IMR-90 (cell line): ENCODE measurements at places on chromosomes 1 and 21.

DNA sequence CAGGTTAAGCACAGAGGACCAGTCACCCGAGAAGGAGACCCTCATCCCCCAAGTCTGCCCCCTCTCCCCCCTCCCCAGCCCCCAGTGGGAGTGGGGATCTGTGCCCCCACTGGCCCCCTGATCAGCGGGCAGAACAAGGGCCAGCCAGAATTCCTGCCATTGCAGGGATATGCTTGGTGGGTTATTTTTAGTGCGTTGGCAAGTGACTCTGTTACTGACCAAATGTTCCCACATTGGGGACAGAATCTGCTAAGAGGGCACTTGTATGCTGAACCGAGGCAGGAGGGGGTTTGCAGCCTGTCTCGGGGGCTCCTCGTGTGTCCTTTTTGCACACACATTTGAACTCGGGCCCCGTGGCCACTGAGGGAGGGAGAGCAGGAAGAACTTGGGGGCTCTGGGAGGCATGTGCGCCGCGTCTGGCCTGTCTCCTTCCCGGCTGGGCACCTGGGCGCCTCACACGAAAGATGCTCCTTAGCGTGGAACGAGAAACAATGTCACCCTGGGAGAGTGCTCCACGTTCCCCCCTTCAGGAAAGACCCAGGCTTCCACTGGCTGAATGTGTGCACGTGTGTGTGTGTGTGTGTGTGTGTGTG lies 66.4 kb upstream of the CASZ1 start:
- peaks cover 66% of the 10 kb centered on the region for H3K27me3 ChIP-seq
- DNase-seq = no peak
- no peak overlapping the region for H3K4me3 ChIP-seq
- H3K4me1 ChIP-seq = peaks cover 7% of the 10 kb centered on the region
- H3K27ac ChIP-seq = no peak overlapping the region
- H3K36me3 ChIP-seq = no peaks in the 10 kb centered on the region

DNA sequence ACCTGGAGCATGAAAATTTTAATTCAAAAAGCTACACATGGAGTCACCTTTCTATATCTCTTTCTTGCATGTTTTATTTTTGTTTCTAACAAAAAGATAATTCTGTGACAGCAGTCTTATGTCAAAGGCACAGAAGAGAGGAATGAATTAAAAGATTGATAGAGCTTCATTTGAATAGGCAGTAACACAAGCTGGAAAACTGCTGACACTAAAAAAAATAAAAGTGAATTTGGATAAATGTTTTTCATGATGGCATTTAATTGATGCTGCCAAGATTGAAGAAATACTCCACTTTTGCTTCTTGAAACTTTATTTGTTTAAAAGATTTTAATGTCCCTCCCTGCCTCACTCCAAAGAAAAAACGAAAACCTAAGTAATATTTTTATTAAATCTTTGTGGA lies 887.4 kb downstream of the PLA2G4A start:
- H3K27ac ChIP-seq = no peak overlapping the region
- H3K36me3 ChIP-seq = no peaks in the 10 kb centered on the region
- DNase-seq = no peak

DNA sequence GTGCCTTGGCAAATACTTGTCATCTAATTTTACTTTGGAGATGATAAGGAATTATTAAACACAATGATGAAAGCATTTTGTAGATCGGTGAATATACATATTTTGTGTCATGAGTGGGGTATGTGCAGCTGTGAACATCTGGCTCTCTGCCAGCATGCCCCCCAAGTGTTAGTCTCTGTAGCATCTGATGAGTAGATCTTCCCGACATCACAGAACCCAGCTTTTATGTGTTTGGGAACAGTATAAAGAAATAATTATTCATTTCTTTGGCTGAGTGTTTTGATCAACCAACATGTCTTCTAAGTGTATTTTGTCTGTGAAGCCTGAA lies 4.5 kb upstream of the CTNNBIP1 start:
- H3K4me3 ChIP-seq = no peak overlapping the region
- no peaks in the 10 kb centered on the region for H3K27me3 ChIP-seq
- H3K27ac ChIP-seq = no peak overlapping the region
- no peaks in the 10 kb centered on the region for H3K36me3 ChIP-seq
- no peaks in the 10 kb centered on the region for H3K4me1 ChIP-seq

DNA sequence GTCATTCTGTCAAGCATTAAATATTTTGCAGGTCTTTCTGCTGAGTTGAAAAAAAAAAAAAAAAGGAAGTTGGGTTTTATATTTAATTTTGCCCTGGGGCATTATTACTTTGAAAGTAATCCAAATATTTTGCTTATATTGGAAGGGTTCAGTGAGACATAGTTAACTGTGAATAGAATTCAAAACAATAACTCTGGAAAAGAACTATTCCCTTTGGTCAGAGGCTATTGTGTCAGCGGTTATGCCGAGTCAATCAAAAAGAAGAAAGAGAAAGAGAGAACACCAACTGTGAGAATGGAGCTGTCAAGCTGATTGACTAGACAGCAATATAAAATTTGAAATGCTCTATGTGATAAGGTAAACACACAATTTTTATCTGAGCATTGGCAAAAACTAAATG lies 761.7 kb downstream of the ADGRL2 start:
- no peak overlapping the region for H3K4me3 ChIP-seq
- no peaks in the 10 kb centered on the region for H3K4me1 ChIP-seq
- H3K27ac ChIP-seq = no peak overlapping the region

DNA sequence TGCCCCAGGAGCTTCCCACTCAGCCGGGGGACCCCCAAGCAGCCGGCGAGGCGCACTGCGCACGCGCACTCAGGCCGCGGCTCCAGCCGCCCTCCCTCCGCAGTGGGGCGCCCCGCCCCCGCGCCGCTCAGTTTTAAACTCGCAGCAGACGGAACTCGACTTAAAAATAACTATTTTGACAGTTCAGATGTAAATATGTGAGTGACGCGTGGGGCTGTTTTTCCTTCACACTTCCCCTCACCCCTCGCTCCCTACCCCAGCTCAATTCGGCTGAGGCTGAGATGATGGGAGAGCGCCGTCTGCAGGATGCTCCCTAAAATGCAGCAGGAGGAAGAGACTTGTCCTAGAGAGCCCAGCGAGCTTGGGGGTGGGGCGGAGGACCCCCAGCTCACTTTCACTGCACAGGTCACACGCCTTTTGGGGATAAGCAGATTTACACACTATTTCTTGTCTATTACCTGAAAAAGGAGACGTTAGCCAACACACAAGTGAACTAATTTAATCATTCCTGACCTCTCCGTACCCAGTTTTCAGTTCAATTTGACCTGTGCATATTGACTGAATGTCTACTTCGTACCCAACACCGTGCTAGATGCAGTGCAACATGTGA lies 8.9 kb upstream of the LEMD1 start:
- peaks cover 75% of the 10 kb centered on the region for H3K27me3 ChIP-seq
- peak overlapping the region; percentile 48 for H3K4me3 ChIP-seq
- no peaks in the 10 kb centered on the region for H3K36me3 ChIP-seq
- peak; percentile 33 for DNase-seq
- no peaks in the 10 kb centered on the region for H3K4me1 ChIP-seq

GRCh38 chr1:31828341-31828740 lies 12.5 kb upstream of the SPOCD1 start:
- H3K36me3 ChIP-seq = no peaks in the 10 kb centered on the region
- no peak overlapping the region for H3K27ac ChIP-seq
- peaks cover 7% of the 10 kb centered on the region for H3K4me1 ChIP-seq

DNA sequence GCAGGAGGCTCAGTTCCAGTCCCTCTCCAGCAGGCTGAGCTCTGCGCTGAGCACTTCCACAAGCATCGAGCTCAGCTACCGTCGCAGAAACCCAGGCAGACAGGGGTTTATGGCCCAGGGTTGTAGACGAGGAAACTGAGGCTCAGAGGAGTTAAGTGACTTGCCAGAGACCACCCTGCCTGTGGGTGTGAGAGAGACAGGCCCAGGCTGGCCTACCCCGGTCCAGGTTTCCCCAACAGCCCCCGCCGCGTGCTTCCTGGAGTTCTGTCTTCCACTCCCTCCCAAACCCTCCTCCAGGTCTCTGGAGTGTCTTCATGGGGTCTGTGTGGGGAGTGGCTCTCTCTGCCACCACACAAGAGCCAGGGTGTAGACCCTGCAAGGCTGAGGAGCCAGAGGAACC lies 615.9 kb downstream of the PTPRU start:
- DNase-seq = no peak
- H3K4me3 ChIP-seq = no peak overlapping the region
- no peaks in the 10 kb centered on the region for H3K4me1 ChIP-seq
- H3K27ac ChIP-seq = no peak overlapping the region
- no peaks in the 10 kb centered on the region for H3K36me3 ChIP-seq
- peaks cover 5% of the 10 kb centered on the region; the same call in 1 of the 2 replicates for H3K27me3 ChIP-seq

- peaks cover 9% of the 10 kb centered on the region for H3K27me3 ChIP-seq
- no peaks in the 10 kb centered on the region for H3K36me3 ChIP-seq
- peaks cover 5% of the 10 kb centered on the region for H3K4me1 ChIP-seq
- H3K4me3 ChIP-seq = no peak overlapping the region
- DNase-seq = no peak
Observed at GRCh38 chr1:151461694-151462093, 2.4 kb upstream of the POGZ start.

DNA sequence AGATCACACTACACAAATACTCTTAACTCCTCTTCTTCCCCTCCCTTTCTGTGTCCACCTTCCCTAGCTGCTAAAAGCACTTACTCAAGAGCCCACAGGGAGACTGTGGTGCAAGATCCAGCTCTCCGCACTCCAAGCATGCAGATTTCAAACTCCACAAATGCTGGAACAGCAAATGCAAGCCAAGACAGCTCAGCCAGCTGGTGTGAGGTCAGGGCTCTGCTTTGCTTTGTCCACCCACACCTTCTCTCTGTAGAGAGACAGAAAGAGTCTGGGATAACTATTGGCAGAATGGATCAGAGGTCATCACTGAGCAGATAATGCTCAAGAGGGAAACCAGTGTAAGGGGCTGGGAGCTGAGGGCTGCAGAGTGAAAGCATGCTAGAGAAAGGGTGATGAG lies 45.2 kb upstream of the DPT start:
- H3K36me3 ChIP-seq = no peaks in the 10 kb centered on the region
- no peak overlapping the region for H3K4me3 ChIP-seq
- H3K27me3 ChIP-seq = no peaks in the 10 kb centered on the region
- DNase-seq = no peak
- no peak overlapping the region for H3K27ac ChIP-seq

DNA sequence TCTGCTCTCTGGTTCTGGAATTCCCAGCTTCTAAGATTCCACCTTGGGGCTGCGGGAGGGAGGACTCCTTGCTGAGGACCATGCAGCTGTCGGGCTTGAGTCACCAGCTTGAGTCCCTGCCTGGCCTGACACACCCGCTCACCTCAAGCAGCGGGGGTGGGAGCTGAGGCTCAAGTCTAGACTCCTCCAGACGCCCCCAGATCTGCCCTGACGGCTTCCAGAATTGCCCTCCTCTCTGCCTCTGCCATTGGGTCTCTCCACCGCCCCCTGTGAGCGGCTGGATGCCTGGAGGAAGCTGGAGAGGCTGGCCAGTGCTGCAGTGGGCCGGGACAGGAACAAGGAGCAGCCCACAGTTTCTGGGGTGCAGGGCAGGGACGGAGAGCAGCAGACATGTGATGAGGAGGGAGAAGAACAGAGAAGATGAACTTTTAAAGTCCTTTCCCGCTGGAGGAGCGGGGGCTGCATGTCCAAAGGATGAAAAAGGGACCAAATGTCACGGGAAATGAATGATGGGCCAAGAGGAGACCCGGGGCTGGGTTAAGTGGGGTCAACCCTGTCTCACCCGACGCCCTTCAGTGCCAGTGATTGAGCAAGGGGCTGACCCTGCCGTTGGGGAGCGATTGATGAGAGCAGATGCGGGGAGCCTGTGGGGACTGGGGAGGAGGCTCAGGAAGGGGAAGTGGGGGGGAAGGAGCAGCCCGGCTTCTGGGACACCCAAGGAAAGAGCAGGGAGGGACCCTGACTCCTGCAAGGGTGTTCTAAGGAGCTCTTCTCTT lies 13.5 kb downstream of the CRABP2 start:
- H3K4me3 ChIP-seq = no peak overlapping the region
- H3K27me3 ChIP-seq = peaks cover 3% of the 10 kb centered on the region; the same call in 1 of the 2 replicates
- peak; percentile 47 for DNase-seq
- no peak overlapping the region for H3K27ac ChIP-seq

DNA sequence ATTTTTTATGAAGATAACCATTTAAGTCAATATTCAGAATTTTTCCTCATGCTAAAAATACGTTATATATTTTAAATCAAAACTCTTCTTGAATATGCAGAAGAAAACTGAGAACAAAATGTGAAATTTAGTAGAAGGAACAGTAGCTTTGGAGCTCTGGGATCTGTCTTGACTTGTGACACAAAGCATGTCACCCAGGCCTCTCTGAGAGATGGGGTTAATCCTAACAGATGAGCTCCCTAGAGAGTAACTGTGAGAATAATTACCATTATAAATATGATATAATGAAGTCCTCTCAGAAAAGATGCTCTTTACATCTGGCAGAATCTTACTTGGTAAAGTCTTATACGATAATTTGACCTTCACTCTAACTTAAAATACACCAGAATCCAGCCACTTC lies 272.0 kb downstream of the PTPRC start:
- H3K27me3 ChIP-seq = no peaks in the 10 kb centered on the region
- peaks cover 11% of the 10 kb centered on the region for H3K4me1 ChIP-seq
- no peak overlapping the region for H3K4me3 ChIP-seq
- H3K36me3 ChIP-seq = peaks cover 3% of the 10 kb centered on the region; the same call in 1 of the 2 replicates
- DNase-seq = no peak

GRCh38 chr1:158818560-158818959 lies 12.6 kb upstream of the MNDA start:
- no peak overlapping the region for H3K4me3 ChIP-seq
- no peak overlapping the region for H3K27ac ChIP-seq
- H3K4me1 ChIP-seq = no peaks in the 10 kb centered on the region
- no peaks in the 10 kb centered on the region for H3K27me3 ChIP-seq
- no peaks in the 10 kb centered on the region for H3K36me3 ChIP-seq

DNA sequence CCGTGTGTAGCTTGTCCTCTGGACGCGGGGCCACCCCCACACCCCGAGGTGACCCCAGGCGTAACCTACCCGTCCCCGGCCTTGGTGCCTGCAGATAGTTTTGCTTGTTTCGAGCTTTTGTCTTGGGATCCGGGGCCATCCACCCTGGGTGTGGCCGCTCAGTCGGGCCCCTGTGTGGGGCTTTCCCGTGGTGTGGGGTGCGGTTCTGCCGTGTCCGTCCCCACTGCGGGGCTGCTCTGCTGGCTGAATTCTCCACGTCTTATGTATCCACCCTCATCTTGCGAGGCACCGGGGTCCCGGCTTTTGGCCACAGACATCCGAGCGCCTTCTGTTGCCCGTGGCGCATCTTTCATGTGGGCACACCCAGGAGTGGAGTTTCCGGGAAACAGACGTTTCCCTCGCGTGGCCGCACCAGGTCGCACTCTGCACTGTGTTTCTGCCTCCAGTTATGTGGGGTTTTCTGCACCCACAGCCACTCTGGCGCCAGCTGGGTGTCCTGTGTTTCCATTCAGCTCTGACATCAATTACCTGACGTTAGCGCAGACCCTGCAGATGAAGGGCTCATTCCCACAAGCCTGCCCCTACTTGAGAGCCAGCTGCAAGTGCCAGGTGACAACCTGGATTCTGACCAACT lies 64.9 kb downstream of the PRKCZ start:
- peaks cover 1% of the 10 kb centered on the region; the same call in 1 of the 2 replicates for H3K4me1 ChIP-seq
- H3K36me3 ChIP-seq = no peaks in the 10 kb centered on the region
- DNase-seq = no peak
- peaks cover 21% of the 10 kb centered on the region; the same call in 1 of the 2 replicates for H3K27me3 ChIP-seq
- H3K27ac ChIP-seq = no peak overlapping the region

- 0 out of 2 replicates have a peak, but pooled peaks cover 2% of the 10 kb centered on the region for H3K4me1 ChIP-seq
- no peak for DNase-seq
- no peak overlapping the region for H3K4me3 ChIP-seq
- H3K36me3 ChIP-seq = no peaks in the 10 kb centered on the region
Observed at GRCh38 chr1:183304440-183305107, 113.6 kb downstream of the NMNAT2 start.

- no peak overlapping the region for H3K27ac ChIP-seq
- H3K4me3 ChIP-seq = peak overlapping the region; percentile 48
- H3K36me3 ChIP-seq = no peaks in the 10 kb centered on the region; the same call in 1 of the 2 replicates
- H3K27me3 ChIP-seq = no peaks in the 10 kb centered on the region; the same call in 1 of the 2 replicates
- H3K4me1 ChIP-seq = peaks cover 6% of the 10 kb centered on the region; the same call in 1 of the 2 replicates
- no peak for DNase-seq
Observed at GRCh38 chr1:27348861-27349783, 7.3 kb downstream of the SYTL1 start.
